Stimulated activated CD4-positive, alpha-beta T cell treated with anti-CD3 and anti-CD28 coated beads, Interleukin-12 subunit alpha, Interleukin-12 subunit beta, amount 100 ng/mL, for 24 hours (primary cell): ENCODE measurements at places on chromosomes 6 and 20.

- DNase-seq, result no peak
Measured at GRCh38 chr6:138814179-138814834, 18.4 kb downstream of the ECT2L start.

DNA sequence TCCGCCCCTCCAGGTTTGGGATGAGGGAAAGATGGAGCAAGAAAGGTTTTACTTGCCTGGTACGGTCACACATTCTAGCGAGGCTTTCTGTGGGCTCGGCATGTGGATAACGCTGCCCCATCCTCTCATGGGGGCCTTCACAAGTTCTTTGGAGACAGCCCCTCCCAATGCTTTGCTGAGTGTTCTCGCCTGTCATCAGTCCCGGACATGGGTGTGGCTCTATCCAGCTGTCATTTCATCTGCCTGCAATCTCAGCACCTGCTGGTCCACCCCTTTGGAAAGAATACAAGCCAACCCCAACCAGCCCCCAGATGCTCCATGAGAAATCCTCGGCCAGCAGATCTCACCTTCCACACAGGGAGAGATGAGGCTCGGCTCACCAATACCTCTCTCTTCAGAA is 30.3 kb upstream of the MDGA1 start:
- DNase-seq, result no peak

GRCh38 chr20:3180319-3180718 is 7.0 kb upstream of the LZTS3 start:
- no peak for DNase-seq

GRCh38 chr6:110633731-110634213 is 157.4 kb upstream of the SLC22A16 start:
- no peak for DNase-seq

DNA sequence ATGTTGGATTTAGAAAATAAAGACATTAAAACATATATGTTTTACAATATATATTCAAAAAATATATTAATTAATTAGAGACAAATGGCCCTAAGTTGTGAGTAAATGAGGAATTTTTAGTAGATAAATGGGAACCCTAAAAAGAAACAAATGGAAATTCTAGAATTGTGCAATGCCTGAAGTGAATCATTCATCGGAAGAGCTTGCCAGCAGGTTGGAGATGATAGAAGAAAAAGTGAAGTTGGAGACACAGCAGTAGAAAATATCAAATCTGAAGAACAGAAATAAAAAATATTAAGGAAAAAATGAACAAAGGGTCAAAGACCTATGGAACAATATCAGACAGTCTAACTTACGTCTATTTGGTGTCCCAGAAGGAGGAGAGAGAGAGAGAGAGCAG is 109.4 kb upstream of the NEDD9 start:
- DNase-seq, result no peak
